ENCODE measurements at places on chromosomes 4 and X. TPM values are rescaled to one million over a fixed set of nuclear protein-coding genes. Genes with fewer than 3 reads are reported as not detected.

Gene CDKL2
- total RNA-seq = 3.9 TPM

Gene CT45A10
- total RNA-seq = not detected

Gene CDKL5
- 8.6 TPM for total RNA-seq

Gene SLC9A7
- total RNA-seq = 9.8 TPM

Gene PTCHD1
- total RNA-seq = 0.68 TPM

Gene SSX4
- total RNA-seq = not detected

Gene CXCL11
- total RNA-seq = 0.07 TPM

Gene RXFP1
- total RNA-seq = not detected

Measured in kidney epithelial cell (primary cell).